Mesenchymal stem cell (in vitro differentiated cells and primary cell): ENCODE measurements at places on chromosomes 4 and X.

DNA sequence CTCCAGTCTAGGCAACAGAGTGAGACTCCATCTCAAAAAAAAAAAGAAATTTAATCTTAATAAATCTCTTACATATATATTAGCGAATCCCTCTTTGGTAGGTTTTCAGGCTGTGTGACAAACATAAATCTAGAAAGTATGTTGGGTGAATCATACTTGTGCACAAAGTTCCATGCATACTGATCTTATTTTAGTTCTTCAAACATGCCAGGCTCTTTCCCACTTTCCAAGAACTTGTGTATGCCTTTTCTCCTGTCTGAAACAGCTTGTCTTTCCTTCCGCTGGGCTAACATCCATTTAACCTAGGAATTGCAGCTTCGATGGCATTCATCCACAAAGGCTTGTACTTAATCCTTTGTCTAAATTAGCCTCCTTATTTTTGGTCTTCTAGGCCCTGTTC is 156.6 kb upstream of the CASK start:
- peak; percentile 28 for DNase-seq

DNA sequence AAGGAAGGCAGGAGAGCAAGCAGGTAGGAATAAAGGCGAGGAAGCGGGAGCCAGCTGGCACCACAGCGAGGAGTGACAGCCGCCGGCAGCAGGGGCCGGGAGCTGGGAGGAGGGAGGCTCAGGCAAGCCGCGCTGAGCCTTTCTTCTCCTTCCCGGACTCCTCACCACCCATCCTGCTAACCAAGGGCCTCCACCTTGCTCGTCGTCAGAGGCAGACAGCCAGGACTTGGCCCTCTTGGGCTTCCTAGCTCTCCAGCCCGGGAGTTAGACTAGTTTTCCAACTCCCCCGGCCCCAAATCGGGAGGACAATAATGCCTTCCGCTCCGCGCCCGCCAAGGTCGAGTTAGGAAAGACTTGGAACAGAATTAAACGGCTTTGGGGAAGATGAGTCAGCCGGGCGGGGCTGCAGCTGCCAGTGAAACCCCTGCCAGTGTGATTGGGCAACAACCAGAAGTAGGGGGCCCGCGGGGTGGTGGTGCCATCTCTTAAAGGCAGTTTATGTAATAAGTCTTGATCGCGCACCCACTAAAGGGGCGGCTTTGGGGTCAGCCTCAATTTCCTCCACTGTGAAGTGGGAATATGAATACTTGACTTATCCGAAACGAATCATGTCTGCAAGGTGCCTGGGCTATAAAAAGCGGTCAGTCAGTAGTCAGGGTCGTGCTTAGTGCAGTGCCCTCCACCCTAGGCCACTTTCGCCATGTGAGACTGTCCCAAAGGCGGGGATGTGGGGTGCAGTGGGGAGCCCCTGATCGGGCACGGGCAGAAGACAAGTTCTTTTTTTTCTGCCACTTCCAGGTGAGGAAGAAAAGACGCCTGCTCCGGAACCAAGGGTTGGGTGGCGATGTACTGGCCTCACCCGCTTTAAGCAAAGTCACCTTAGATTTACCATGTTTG is 6.7 kb upstream of the HSD17B10 start:
- peak; percentile 69 for DNase-seq

GRCh38 chrX:118437283-118437682 is 58.3 kb upstream of the DOCK11 start:
- DNase-seq = no peak

DNA sequence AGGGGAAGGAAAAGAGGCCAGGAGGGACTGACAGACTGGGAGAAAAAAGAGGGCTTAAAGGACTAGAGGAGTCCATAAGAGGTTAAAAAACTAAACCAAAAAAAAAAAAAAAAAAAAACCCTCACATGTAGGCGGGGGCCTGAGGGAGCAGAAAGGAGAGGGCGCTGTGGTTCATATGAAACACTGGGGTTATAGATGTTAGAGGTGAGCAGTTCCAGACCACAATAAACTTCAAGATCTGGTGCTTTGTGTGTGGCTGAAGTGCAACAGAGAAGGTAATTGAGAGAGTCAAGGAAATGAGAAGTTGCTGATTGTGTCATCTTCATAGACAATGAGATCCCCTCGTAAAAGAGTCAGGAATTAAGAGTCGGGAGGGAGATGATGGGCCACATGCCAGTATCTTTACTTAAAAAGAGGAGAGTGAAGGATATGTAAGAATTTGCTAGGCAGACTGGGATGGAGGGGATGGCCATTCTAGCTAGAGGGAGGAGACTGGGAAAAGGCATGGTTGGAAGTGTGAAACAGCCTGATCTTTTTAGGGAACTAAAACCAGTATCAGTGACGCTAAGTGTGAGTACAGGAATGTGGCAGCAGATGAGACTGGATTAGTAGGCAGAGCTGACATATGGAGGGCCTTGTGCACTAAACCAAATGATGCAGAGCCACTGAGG is 18.4 kb upstream of the OGT start:
- no peak for DNase-seq

DNA sequence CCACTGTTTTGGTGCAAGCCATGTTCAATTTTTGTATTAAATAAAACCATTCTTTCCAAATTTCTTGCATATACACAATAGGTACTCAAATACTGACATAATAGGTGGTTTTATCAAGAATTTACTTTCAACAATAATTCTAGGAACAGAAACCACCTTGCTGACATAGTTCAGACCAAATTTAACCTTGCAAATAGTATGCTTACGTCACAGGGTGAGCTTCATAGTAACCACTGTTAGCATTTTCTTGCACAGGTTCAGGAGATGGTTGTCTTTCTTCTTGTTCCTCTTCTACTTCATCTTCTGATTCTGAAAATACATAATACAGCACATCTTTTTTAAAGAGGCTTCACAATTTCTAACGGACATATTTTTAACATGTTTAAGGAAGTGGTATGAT is 17.6 kb downstream of the G3BP2 start:
- DNase-seq = no peak

GRCh38 chr4:74293558-74293957 is 14.7 kb upstream of the EPGN start:
- no peak for DNase-seq

DNA sequence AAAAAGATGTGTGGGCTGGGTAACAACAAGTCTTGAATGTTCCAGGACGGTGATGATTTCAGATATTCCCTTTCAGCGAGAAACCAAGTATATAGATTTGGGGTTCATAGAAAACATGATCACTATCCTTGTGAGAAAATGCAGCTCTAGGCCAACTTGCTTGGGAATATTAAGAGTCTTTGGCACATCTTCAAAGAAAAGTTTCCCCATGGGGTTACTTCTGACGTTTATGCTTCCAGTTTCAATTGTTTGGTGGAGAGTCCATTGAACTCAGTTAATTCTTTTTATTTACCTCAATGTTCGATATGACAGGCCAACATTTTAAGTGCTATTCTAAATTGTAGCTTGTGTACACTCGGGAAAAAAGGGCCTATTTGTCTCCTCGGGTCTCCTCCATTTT is 126.7 kb downstream of the NHS start:
- DNase-seq = no peak

- no peak for DNase-seq
Measured at GRCh38 chrX:105349476-105349875, 129.0 kb upstream of the TEX13A start.

DNA sequence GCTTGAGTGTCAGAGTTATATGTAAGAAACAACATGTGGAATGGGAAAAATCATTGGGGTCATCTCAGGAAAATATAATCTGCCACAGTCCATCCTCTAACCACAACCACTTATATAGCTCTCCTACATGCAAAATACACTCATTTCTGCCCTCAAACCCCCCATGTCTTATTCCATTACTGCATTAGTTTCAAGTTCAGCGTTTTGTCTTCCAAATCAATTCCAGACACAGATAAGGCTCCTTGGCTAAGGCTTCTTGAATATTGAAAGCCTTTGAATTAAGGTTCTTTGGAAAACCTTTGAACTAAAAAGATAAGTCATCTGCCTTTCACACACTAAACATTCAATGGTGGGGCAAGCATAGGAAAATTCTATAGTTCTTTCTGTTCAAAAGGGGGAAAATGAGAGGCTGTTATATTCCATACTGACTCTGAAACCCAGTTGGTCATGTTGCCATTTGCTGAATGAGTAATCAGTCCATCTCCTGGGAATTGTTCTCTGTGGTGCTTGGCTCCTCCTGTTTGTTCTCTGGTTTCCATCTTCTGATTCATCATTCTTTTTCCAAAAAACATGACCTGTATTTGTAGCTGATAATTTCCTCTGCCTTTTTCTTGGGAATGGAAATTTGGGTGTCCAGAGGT is 218.7 kb downstream of the BMPR1B start:
- DNase-seq = peak; percentile 22

GRCh38 chr4:185358959-185359358 is 36.8 kb downstream of the LRP2BP start:
- DNase-seq = peak; percentile 14

DNA sequence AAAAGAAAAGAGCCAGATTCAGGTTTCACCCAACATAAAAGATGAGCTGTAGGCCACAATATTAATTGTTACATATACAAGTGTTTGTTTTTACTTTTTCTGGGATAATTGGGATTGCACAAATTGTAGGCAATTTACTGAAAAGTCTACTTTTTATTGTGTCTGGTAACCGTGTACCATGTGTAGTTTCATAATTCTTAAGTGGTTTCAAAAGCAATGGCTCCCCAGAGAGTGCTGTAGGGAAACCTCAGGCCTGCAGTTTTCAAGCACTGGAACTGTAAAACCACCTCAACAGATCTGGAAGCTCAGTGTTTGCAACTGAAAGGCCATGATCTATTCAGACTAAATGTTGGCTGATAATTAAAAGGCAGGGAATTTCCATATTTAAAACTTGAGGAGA is 53.9 kb upstream of the MMAA start:
- DNase-seq = peak; percentile 30

DNA sequence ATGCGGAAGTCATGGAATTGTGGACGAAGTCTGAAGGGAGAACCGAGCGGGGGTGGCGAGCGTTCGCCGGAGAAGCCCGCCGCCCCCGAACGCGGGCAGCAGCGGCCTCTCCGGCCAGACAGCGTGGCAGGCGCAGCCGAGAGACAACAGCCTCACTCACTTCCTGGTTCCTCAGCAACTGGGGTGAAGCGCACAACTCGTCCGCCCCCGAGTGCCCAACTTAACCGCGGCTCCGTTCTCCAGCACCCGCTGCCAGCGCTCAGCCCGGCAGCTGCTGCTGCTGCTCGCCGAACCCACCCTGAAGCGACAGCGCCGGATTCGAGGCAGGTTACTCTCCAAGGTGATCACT is 68.0 kb downstream of the NOCT start:
- peak; percentile 86 for DNase-seq

DNA sequence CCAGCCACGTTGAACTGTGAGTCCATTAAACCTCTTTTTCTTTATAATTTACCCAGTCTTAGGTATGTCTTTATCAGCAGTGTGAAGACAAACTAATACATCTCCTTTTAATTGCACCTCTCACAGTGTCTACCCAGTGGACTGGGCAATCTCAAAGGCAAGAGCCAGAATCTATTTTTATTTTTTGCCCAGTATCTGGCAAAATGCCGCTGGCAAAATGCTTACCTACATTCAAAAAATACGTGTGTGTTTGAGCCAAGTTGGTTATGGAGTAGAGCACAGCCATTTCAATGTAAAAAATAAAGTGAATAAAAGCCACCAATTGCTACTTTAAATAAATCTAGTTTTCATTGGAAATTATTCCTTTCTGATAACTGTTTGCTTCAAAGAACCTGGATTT is 199.9 kb downstream of the GC start:
- DNase-seq = no peak

DNA sequence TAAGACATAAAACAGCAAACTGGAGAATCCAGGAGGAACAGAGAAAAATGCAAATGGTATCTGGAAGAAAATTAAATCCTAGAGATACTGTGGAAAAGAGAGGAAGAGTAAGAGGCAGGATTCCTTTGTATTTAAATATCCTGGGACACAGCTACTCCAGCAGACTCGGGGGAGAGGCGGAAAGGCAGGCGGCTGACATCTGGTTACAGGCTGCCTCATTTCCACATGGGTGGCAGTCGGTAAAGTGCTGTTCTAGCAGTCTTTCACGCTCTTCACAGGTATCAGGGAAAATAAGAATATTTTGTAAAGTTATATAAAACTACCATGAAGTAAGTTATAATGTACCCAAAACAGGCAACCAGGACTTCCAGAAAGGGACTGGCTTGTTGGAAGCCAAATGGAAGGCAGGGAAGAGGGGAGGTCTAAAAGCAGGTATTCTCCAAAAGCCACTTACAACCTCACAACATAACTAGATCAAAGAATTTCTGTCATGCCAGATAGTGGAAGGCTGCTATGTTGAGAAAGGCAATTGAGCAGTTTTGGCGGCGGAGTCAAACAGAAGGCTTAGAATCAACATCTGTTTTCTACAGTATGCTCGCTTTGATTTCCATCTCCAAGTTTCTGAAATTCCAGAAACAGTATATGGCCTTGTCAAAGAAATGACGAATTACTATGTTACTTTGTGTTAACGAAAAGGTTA is 1.3 kb upstream of the TIGD2 start:
- no peak for DNase-seq

DNA sequence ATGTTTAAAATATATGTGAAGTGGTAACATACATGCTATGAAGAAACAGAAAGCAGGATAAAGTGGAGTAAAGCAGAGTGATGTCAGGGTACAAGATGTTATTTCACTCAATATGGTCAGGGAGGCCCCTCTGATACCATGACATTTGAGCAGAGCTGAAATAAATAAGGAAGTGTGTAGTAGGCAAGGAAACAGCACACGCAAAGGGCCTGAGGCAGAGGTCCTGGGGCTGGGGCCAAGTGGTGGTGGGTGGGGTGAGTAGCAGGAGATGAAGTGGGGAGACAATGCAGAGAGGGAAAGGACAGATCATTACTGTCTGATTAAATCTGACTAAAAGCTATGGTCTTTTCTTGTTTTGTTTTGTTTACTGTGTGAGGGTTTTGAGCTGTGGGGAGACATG is 61.1 kb downstream of the FAM13A start:
- DNase-seq = no peak

GRCh38 chr4:77209936-77210335 is 52.9 kb downstream of the CCNG2 start:
- no peak for DNase-seq

GRCh38 chr4:185282968-185283367 is 73.6 kb downstream of the SNX25 start:
- DNase-seq = peak; percentile 54

GRCh38 chrX:8832582-8833378 is 31.6 kb upstream of the FAM9A start:
- DNase-seq = no peak

GRCh38 chr4:169658975-169659715 is 38.8 kb downstream of the CLCN3 start:
- DNase-seq = peak; percentile 41

- DNase-seq = peak; percentile 21
Measured at GRCh38 chr4:126888968-126889367, 743.8 kb upstream of the INTU start.

- DNase-seq = no peak
Measured at GRCh38 chr4:111198446-111198845, 575.6 kb upstream of the PITX2 start.

DNA sequence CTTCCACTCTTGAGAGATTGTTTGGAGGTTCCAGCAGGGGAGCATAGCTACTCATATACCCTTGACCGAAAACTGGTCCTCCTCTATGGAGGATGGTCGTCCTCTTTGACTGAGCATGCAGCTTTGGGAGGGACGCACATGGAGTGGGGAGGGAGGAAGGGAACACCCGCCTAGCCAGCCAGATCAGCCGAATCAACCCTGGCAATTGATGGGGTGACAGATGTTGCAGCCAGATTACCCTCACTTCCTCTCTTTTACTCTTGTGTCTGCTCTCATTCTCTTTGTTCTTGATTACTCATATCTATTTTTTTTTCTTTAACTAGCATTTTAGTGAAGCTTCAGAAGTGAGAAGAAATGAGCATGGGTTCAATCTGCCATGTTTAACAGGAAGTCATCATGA is 19.6 kb downstream of the MGST2 start:
- DNase-seq = no peak
